ENCODE measurements at places on chromosomes 16 and 17.

GRCh38 chr16:56986361-56986760 is 3.0 kb upstream of the NLRC5 start:
- DNase-seq = no peak

DNA sequence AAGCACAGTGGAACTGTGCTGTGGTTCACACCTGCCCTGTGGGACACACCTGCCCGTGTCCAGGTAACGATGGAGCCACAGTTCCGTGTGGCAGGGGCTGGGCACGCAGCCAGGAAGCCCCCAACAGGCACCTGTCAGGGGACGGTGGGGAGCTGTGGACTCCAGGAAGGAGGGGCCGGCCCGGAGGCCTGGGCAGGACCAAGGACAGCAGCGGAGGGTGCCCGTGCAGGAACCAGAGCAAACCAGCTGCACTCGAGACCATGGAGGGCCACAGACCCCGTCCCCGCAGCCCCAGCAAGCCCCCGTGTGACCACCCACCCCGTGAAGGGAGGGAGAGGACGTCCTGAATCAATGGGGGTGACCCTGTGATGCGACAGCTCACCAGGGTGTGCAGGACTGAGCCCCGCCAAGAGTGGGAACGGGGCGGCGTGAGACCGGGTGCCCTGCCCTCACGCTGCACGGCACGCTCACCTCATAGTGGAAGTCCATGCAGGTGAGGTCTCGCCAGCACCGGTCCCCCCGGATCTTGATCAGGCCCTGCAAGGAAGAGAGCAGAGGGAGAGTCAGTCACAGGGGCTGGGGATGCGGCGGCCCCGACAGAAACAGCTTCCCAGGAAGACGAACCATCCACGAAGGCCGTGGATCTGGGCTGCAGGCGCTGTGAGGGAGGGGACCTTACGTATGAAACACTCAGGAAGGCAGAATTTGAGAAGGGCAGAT is 78.1 kb downstream of the LMF1 start:
- no peak for DNase-seq

DNA sequence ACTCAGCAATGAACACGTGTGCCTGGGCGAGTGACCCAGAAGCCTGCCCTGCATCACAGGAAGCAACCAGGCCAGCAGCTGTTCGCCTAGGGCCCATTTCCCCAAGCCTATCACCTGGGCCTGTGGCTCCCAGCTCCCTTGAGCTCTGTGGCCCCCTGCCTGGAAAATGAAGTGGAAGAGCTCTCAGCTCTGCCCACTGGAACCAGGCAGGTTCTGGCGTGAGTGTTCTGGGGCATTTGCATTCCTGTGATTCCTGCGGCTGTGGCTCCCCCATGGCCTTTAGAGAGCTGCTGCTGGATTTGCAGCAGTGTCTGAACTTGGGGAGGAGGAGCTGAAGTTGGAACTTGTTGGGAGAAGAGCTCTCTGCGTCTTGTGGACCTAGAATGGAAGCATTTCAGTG is 22.8 kb downstream of the PGS1 start:
- DNase-seq = no peak

DNA sequence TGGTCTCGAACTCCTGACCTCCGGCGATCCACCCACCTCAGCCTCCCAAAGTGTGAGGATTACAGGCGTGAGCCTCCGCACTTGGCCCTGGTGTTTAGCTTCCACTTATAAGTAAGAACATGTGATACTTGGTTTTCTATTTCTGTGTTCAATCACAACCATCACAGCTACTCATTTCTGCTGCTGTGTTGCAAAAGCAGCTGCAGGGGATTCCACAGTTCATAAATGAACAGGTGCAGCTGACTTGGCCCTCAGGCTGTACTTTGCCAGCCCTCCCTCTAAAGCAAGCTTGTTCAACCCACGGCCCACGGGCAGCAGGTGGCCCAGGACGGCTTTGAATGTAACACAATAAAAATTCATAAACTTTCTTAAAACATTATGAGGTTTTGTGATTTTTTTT is 79.2 kb downstream of the SLC39A11 start:
- no peak for DNase-seq

DNA sequence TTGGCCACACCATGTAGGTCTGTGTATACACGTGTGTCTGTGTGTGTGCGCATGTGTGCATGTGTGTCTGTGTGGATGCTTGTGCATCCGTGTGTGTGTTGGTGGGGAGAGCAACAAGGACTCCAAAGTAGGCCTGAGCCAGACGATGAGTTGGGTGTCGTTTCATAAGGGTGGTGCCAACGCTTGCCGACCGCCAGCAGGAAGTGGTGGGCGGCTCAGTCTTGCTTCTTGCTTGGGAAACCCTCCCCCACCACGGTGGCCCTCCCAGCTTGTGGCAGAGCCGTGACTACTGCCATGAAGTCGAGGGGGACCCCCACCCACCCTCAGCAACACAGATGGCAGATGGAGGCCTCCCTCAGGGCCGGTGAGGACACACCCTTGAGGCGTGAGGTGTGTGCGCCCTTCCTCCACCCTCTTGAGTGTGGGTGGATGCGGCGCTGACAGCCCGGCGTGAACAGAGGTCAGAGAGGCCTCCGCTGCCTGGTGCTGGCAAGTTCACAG is 17.5 kb downstream of the SBK1 start:
- DNase-seq = no peak

DNA sequence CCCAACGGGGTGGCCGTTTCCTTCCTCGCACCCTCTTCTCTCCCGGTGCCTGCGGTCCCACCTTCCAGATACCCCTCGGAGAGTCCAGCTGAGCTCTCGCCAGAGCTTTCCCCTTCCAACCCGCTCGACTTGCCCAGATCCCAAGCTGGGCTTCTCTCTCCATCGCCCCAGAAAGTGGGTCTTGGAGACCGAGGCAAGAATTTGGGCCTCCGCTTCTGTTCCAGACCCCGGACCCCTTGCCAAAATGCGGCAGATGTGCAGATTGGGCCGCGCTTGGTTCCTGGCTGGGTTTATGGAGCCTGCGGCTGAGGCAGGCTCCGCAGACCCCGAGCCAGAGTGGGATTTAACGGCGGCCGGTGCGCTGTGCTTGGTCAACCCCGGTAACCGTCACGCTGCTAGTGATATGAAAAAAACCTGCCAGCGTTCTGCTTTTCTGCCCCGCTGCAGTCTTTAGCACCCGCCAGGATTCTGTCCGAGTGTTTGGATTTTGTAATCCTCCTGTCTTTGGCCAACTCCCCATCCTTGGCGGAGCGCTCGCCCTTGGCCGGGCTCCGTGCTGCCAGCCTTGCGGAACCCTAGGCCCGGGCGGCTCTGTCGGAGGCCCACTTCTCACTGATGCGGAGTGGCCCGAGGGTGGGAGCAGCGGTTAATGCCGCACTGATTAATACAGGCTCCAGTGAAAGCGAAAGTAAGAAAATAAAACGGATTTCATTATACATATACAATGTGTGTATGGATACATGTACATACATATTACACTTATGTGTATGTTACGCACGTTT is 754 bp upstream of the SLFN11 start:
- DNase-seq = peak; percentile 34

DNA sequence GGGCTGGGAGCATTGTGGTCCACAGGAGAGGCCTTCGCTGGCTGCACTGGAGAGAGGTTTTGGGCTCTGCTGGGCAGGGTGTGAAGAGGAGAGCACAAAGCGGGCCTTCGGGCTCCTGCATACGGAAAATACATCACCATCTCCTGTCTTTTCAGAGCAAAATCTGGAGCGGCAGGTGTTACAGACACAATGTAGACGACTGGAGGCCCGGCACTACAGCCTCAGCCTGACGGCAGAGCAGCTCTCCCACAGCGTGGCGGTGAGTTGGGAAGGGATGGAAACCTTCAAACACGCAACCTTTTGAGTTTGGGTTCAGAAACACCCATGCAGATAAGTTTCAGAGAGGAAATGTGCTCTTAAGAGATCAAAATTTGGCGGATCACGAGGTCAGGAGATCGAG is 17.9 kb downstream of the GINS2 start:
- DNase-seq = no peak

DNA sequence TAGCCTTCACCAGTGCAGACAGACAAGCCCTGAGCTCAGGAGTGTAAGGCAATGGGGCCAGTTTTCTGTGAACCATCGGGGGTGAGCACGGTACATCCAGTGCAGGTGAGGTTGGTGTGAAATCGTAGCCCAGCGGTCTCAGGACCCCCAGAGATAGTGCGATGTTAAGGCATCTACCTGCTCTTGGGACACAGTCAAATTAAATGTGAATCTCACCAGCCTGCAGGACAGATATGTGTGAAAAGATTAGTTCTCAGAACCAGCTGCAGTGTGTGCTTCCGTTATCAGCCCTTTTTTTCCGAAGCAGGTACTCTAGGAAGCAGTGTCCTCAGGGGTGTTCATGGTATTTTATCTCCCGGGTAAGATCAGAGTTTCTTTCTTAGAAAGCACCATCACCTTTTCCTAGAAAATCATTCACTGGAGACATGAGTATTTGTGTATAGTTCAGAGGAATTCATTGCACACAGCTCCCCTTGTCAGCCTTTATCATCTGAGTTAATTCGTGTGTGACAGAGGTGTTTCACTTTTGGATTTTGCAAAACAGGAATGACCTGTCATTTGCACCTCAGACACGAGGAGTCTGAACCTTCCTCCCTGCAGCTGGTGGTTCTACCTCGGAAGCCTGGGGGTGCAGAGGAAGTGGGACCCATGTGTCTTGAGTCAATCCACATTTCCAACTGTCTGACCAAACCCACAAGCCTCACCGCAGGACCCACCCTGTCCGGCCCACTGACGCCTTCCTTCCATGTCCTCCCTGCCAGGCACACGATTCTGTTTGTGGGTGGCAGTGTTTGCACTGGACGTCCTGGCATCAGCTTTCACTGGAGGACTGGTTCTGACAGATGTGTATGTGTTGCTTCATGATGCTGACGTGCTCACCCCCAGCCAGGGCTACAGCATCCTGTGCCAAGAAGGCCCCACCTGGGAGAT is 107.8 kb downstream of the CLEC16A start:
- no peak for DNase-seq

- DNase-seq = no peak
Observed at GRCh38 chr16:72928090-72928981, 119.6 kb downstream of the ZFHX3 start.

DNA sequence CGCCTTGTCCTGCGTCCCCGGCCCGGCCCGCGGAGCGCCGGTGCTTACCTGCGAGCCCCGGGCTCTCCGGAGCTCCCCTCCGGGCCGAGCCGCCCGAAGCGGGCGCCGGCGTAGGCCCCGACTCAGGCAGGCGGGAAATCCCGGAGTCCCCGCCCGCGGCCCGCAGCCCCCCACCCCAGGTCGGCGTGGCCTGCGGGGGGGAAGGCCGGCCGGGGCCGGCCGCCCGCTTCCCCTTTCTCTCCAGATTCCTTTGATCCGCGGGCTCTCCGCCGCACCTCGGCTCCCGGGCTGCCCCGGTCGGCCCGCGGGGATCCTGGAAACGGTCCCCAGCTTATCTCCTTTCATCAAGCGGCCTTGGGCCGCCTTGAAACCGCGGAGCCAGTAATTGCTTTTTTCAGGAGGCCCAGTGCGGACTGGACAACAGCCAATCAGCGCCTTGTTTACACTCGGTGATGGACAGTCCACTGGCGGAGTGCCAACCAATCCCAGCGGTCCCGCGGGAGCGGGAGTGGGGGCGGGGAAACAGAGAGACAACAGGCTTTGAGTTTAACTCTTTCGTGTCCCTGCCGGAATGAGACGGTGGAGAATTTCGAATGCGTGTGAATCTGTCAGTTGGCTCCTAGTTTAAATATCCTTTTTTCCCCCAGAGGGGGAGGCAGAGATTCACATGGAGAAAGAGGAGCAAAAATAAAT is 1.4 kb upstream of the BAHCC1 start:
- DNase-seq = peak; percentile 99

DNA sequence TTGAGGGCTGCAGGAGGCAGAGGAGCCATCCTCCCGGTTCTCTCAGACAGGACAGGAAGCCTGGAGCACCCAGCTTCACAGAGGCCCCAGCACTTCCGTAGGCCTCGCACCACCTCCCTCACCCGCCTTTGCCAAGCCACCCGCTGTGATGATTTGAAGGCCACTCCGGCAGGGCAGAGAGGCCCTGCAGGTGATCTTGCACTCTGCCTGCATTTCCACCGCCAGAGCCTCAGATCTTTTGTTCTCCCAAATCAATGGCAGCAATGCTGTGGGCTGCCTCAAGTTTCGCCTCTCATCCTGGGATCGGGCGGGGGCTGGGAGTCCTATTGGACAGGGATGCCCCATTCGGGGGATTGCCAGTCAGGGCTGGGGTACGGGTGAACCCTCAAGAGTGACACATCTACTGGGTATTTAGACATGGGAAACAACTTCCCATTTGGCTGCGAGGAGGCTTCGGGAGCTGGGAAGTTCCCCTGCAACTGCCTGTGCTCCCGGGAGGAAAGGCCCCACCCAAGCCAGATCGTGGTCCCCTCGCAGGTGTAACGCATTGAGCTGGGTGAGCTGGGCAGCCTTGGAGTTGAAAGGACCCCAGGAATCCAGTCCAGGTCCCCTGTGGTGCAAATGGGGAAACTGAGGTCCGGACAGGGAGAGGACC is 34.8 kb upstream of the PEMT start:
- DNase-seq = no peak

DNA sequence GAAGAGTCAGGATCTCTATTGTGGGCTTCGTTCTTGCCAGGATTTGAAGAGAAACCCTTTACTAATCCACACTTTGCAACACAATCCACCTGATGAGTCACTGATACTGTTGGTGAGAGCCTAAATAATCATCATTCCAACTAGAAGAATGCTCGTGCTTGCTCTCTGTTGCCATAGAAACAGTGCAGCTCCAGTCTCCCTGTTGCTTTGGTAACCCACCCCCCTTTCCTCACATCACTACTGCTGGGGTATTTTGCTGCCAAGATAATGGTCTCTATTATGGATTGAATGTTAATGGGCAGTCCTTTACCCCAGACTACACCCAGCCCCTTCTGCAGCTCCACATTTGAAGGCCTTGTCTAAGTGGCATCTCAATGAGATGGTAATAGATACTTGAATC is 190.4 kb downstream of the ABCC12 start:
- no peak for DNase-seq

DNA sequence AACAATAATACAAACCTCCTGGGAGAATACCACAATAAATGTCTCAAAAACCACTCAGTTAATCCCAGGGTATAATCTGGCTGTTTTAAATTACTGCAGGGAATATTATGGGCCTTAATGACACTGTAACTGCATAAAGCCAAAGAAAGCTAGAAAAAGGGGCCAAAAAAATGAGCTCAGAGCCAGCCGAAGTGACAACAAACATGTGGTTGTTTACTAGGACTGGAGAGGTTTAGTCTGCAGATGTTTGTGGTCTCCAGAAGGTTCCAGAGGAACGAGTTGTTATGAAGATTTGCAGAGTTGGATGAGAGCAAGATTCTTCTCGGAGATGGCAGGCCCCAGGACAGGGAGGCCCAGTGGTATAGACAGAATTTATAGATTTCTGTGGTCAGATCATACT is 97.1 kb upstream of the AKTIP start:
- DNase-seq = no peak

- no peak for DNase-seq
Observed at GRCh38 chr16:60392380-60392779, 1643.9 kb downstream of the CDH8 start.
